ENCODE measurements at places on chromosomes 13 and 19.

DNA sequence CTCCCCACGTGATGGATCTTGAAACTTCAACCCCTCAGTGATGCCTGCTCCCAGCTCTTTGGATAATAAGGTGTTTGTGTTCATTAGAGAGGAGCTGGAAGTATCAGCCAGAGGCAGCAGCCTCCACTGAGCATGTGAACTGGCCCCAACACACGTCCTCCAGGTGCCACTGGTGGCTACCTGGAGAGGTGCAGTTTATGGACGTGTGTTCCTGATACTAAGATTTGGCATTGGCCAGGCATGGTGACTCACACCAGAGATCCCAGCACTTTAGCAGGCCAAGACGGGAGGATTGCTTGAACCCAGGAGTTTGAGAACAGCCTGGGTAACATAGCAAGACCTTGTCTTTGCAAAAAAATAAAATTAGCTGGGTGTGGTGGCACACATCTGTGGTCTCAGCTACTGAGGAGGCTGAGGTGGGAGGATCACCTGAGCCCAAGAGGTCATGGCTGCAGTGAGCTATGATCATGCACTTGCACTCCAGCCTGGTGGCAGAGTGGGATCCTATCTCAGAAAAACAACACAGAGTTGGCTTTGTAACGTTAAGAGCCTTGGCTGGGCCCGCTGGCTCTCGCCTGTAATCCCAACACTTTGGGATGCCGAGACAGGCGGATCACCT lies 34.4 kb downstream of the SLC25A42 start:
- no peak for DNase-seq

- peak; percentile 89 for DNase-seq
These were observed 1.7 kb downstream of the MIER2 start for GRCh38 chr19:342801-343421.

DNA sequence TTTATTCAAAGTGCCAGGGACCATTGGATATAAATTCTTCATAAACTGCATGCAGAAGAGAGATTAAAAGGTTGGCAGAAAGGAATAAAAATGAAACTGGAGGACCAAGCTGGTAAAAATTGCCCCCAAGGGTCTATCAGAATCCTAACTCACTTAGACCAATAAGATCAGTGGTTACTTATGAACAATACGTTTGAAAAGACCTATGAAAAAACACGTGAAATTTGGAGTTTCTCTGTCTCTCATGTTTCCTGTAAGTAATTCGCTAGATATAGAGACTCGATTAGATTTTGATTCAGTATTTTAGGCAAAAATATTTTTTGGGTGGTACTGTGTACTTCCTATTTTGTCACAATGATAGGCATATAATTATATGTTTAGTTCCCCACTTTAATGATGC lies 22.9 kb downstream of the GARRE1 start:
- no peak for DNase-seq

DNA sequence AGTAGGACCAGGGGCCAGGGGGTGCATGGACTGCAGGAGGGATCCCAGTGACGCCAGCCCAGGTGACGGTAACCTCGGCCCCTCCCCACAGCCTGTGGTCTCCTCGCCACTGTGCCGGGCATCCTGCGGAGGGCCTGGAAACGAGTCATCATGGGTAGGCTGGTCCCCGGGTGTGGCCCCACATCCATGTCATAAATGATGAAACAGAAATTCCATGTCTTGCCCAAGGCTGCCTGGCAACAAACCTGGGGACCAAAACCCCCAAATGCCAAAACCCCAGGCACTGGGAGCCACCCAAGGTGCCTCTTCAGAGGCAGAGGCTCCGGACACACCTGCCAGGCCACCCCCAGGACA lies 20.9 kb downstream of the MAP2K2 start:
- DNase-seq = no peak

DNA sequence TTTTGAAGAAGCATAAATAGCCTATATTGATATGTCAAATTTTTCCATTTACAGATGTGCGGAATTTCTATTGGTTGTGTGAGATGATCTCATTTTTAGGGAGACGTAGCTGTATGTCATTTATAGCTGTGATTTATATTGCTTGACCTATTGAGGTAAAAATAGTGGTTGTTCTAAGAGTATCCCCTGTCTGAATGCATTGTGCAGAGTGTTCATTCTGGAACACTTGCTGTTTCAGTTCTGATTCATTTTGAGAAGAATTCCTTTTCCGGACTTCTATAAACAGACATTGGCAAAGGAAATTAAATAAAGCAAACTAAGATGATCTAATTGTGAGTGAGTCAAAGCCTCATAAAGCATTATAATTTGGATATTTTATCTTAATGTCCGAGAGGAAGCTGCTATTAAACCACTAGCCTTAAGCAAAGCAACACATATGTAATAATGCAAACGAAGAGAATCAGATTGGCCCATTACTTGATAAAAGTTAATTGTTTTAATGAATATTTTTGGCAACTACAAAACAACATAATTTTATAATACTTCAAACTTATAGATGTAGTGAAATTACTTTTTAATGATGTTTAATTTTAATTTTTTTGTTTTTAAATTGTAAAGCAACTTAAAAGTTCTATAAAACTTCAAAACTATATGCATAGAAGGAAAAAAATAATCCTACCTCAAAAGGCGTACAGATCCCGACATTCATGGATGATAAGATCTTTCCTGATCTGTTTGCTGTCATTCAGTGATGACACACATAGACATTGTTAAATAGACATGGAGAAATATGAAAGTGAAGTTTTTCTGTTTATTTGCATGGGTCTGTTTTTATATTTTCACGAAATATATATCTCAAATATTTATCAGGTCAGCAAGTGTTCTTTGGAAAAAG lies 942.6 kb upstream of the SLC10A2 start:
- peak; percentile 85 for DNase-seq

- no peak for DNase-seq
These were observed 19.6 kb downstream of the TMEM150B start for GRCh38 chr19:55305491-55305890.

GRCh38 chr13:42354241-42355091 lies 82.5 kb downstream of the AKAP11 start:
- DNase-seq = peak; percentile 97

DNA sequence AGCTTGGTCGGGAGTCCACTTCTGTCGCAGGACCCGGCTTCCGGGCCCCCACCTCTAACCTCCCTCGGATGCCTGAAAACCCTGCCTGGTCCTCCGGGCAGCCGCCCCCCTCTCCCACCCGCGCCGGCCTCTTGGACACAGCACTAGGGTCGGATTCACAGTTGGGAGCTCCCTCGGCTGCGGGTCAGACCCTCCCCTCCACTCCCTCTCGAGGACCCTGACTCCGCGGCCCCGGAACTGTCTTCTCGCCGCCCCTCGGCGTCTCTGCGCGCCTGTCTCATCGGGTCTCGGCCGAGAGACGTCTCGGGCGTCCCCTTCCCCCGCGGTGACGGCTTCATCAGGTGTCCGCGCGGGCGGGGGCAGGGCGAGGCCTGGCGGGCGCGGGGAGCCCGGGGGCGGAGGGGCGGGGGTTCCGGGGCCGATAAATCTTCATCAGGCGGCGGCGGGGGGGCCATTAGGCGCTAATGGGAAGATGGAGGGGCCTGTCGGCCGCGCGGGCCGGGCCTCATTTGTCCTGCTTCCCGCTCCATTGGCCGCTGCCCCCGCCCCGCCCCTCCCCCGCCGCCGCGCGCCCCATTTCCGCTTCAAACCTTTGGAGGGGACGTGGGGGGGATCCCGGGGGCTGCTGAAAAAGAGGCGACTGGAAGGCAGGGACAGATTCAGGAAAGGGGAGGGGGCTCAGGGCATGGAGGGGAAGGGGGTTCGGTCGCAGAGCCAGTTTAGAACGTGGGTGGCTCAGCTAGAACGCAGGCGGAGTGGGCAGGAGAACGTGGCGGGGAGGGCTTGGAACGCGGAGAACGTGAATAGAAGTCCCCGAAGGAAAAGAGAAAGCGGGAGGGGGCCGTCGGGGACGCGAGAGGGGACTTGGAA lies 11.8 kb upstream of the ERFL start:
- no peak for DNase-seq

DNA sequence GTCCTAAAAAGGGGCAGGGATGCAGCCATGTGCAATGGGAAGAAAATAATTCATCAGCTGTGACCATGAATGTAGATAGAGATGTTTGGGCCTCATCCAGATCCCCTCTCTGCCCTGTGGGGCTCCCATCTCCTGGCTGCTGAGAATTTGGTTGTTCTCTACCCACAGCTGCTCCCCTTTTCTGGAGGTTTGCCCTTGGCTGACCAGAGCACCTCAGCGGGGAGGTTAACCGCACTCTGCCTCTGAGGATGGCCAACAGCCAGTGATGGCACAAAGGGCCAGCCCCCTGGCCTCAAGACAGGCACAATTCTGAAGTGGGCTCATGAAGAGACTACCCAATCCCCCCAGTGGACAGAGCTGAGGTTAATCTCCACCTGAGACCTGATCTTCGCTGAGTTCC lies 61.5 kb upstream of the SERP2 start:
- no peak for DNase-seq

DNA sequence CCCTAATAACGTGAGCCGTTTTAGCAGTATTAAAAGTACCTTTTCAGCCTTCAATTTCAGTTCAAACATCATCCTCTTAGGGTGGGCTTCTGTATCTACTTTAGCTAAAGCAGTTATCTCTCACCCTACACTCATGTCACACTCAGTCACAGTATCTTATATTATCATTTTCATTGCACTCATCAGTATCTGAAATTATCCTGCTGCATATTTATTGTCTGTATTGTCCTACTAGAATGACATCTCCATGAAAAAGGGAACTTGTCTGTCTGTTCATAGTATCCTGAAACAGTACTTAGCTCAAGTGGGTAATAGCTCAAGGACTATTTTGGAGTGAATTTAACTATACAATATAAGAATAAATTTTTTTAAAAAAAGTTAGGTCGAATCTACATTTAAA lies 19.9 kb upstream of the RFC3 start:
- DNase-seq = no peak

DNA sequence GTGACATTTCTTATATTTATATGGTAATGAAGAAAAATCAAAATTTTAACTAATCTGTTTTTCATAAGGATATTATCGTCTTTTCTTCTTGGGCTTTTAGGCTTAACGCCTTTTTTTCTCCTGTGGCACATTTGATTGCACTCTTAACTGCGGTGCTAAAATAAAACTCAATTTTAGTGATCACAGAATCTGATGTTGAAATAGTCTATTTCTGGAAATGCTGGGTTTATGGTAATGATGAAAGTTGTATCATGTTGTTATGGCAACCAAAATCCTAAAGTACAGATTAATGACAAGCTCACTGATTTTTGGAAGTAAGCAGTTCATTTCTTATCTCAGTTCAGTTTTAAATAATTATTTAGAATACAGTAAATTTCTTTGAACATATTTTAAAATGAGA lies 85.3 kb downstream of the COG6 start:
- no peak for DNase-seq

GRCh38 chr13:107881362-107881761 lies 334.0 kb downstream of the LIG4 start:
- DNase-seq = no peak

GRCh38 chr19:22783651-22784410 lies at the start of gene ZNF99:
TSS of gene ZNF99 (minus strand) at chr19:22784151. CDS start at chr19:22784016, 135 bp downstream.
- DNase-seq = no peak

DNA sequence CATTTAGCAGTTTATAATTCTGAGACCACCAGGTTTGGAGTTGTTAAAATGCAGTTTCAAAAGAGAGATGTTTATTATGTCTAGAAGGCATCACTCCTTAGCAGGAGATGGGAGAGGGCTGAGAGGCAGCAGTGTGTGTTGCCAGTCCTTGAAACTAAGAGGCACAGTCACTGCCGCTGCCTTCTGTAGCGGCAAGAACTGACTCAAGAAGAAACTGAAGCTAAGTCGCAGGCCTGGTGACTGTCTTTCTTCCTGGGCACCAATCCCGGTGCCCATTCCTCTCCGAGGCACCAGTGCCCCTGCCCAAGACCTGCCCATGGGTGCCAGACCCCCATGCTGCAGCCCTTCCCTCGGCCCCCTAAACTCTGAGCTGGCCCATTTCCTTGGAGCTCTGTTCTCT lies 20.1 kb downstream of the N4BP2L1 start:
- DNase-seq = no peak

DNA sequence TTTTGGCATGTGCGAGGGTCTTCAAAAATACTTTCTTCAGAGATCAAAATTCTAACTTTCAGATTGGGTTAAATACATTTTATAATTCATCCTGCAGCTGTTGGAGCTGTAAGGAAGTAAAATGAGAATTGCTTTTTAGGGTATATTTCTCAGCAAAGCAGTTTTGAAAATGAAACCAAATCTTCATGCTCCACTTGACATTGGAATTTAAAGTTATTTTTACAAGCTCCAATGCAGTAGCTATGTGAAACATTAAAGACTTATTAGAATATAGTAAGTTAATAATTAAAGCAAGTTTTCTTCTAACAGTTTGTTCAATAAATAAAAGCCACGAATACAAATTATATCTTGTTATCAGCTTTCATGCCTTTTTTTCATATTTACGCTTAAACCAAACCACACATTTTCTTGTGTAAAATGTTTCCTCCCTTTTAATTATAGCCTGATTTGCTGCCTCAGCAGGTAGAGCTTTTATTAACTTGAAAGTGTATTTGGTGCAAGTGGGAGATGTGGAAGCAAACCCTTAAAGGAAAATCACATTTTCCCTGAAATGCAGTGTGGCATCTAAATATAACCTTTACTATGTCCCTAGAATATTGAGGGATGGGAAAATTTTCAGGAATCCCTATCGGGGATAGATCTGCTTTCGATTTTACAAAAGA lies 12.4 kb upstream of the MICU2 start:
- DNase-seq = no peak

DNA sequence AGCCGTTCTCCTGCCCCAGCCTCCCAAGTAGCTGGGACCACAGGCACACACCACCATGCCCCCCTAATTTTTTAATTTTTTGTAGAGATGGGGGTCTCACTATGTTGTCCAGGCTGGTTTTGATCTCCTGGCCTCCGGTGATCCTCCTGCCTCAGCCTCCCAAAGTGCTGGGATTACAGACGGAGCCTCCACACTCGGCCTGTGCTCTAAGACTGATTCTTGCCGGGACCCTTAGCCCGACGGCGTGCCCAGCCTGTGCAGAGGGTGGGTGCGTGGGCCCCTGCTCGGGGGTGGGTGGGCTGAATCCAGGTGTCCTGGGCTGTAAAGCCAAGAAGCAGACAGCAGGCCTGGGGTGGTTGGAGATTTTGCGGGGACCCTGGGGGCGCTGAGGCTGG lies 64.3 kb downstream of the GADD45B start:
- no peak for DNase-seq

DNA sequence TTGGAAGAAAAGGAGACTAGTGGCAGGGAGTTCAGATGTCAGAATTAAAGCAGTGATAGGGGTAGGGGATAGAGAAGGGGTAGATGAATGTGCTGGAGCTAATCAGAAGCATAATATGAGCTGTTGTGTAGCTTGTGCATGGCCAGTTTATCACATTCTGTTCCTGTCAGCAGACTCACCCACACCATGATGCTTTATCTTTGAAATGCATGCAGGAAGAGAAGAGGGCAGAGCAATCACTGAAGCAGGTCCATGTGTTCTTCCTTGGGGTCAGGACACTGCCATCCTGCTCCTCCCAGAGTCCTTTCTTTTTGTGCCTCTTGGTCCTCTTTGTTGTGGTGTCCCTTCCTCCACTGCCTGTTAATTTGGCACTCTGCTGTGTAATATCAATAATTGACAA lies 5.8 kb downstream of the CHAMP1 start:
- no peak for DNase-seq

GRCh38 chr13:75947448-75947847 lies 311.3 kb downstream of the LMO7 start:
- DNase-seq = no peak

- DNase-seq = no peak
These were observed 434.2 kb upstream of the PRR20A start for GRCh38 chr13:56706485-56706884.
